Effector CD8-positive, alpha-beta T cell (primary cell): ENCODE measurements at places on chromosomes 16 and 17.

DNA sequence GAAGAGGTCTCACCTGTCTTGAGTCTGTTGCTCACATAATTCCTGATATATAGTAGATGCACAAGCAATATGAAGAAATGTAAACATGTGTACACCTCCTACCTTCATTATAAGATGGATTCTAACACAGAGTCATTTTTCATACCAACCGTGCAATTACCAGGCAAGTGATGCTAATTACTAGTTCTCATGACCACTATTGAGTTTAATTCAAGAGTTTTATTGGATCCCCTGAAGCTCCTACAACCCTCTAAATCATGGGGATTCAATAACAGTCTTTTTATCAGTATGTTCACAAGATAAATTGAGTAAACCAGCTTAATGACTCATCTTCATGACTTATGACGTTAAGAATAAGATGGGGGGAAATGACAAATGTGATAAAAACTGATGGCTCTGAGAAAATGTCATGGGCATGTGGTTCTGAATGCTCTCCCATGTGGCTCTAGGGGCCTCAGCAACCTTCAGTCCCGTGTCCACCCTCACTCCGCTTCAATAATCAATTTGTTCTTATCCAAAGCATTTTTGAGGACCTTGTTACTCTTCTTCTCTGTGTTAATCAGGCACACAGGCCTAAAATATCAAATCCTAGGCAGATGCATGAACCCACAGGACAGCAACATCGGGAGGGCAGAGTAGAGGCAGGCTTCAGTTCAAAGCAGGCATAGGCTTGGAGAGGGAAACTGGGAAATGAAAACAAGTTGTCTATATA is 42.8 kb downstream of the PRAC1 start:
- DNase-seq: no peak

DNA sequence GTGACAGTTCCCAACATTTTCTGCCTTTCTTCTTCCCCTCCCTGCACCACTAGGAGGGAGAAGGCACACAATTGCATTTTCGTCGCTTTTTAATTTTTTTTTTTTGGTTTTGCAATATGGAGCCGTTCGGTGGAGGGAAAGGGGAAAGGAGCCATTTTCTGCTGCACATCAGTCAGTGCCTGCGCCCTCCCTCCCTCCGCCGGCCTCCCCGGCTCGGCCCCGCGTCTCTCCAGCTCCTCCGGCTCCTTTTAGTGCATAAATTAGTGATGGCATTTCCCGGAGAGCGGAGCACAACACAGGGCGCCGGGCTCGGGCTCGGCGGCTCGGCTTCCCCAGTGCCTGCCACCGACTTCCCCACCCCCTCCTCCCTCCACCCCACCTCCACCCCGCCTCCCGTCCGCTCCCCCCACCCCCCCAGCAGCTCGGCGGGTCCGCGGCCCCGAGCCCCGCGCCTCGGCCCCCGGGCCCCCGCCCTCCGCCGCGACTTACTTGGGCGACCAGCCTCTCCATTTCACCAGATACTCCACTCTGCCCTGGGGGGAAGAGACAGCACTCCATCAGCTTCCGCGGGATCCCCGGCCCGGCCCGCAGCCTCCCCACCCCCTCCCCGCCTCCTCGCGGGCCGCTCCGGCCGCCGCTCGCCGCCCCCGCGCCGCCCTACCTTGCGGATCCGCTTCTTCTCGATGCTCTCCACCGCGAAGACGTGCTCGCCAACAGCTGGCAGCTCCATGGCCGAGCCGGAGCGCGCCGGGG is 542 bp downstream of the CBX4 start:
- DNase-seq: peak; percentile 28

GRCh38 chr17:75521290-75521689 is 4.2 kb upstream of the LLGL2 start:
- DNase-seq: no peak

DNA sequence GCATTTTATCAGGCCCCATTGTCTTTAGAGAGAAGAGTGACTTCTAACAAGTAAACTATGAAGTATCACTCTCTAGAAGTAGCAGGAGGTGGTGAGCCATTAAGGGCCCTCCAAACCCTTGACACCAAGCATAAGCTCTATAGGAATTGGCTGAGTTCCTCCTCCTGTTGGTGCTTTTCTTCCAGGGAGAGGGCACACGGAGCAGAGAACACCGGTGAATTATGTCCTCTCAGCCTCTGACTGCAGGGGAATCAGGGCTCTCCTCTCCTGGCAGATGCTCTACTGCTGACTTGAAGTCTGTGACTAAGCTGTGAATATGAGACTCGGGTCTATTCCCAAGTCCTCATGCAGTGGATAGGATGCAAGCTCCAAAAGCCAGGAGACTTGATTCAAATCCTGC is 32.3 kb downstream of the CHD9 start:
- no peak for DNase-seq

- DNase-seq: peak; percentile 27
Observed at GRCh38 chr17:17971431-17972125, 622 bp downstream of the TOM1L2 start.

DNA sequence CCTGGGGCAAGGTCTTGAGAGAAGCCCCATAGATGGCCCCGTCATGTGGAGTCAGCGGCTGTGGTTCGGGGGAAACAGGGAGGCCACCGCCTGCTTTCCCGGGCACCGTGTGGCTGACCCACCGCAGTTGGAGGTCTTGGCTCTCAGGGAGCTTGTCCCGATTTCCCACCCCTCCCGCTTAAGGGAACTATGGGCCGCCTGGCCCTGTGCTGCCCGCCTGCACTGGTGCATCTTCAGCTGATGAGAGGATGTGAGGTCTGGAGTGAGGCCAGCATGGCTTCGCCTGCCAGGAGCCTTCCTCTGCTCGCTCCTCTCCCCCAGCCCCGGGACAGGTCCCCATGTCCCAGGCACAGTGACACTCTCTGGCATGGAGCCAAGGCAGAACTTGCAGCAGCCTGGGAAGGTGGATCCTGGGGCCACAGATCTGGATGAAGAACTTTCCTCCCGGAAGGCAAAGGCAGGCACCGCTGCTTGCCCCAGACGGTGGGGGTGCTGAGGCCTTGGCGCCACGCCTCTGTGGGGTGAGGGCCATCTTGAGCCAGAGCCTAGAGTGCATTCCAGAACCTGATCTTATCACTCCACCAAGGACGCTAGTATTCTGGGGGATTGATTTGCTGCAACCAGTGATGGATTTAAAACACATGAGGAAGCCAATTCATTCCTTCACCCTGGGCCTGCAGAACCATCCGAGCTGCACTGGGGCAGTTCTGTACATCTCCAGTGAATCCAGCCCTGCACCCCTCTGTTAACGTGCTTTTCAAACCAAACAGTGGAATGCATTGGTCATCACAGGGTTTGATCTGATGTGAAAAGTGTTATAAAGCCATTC is 178.6 kb upstream of the TNRC6C start:
- no peak for DNase-seq

DNA sequence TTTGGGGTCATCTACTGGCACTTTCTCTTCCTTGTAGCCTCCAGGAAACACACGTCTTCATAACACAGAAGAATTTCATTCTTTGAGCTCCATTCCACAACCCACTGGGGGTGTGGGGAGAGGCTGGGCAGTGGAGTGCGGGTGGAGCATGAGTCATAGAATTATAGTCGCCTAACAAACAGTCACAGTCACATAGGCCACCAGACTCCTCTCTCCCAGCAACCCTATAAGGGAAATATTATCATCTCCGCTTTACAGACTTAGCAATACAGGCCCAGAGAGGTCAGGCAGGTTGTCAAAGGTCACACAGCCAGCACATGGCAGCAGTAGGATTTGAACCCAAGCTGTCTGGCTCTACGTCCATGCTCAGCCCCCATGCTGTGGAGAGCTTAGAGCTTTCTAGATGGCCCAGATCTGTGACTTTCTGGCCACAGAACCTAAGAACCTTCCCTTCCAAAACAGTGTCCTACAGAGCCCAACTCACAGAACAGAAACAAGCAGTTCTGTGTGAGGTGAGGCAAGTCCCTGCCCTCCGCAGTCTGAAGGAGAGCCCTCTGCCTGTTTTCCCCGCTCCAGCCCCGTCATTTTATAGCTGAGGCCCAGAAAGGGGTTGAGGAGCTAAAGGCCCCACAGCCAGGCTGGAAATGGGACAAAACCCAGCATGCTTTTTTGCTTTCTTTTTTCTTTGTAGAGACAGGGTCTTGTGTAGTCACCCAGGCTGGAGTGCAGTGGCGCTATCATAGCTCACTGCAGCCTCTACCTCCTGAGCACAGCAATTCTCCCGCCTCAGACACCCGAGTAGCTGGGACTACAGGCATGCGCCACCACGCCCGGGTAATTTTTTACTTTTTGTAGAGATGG is 10.7 kb upstream of the LITAF start:
- no peak for DNase-seq

- no peak for DNase-seq
Observed at GRCh38 chr16:81638286-81638945, 140.7 kb upstream of the PLCG2 start.

GRCh38 chr16:31472709-31473203 is 804 bp downstream of the TGFB1I1 start:
- DNase-seq: peak; percentile 19

- no peak for DNase-seq
Observed at GRCh38 chr16:46801428-46802049, 29.4 kb downstream of the C16orf87 start.

GRCh38 chr16:2019518-2019920 is at the start of gene NPW:
Gene NPW, plus strand, starts transcription at chr16:2019785.
- no peak for DNase-seq

GRCh38 chr17:71976011-71976649 is 144.7 kb upstream of the SOX9 start:
- DNase-seq: no peak

DNA sequence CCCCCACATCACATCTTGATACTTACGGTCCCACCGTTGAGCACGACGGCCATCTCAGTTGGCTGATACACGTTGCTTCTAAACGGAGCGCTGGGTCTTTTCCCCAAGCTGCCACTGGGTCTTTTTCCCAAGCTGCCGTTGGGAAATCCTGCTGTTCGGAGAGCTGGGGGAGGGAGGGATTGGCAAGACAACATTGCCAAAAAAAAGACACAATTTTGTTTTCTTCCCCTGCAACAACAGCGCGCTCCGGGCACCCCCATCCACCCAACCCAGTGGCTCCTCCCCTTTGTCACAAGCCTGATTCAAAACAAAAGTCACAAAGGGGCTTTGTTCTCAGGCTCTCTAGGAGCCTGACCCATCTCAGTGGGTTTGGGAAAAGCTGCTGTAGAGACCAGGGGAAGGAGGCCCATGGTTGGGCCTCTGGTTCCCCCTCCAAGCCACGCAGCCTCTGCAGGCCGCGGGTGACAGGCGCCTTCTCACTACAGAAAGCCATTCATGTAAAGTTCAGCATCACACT is 22.8 kb downstream of the GPRC5B start:
- DNase-seq: no peak

GRCh38 chr16:85944572-85945423 is 45.8 kb downstream of the IRF8 start:
- DNase-seq: no peak

- peak; percentile 43 for DNase-seq
Observed at GRCh38 chr17:45172541-45173286, 11.0 kb downstream of the HEXIM2 start.

- DNase-seq: no peak
Observed at GRCh38 chr16:86171329-86171728, 272.4 kb downstream of the IRF8 start.

DNA sequence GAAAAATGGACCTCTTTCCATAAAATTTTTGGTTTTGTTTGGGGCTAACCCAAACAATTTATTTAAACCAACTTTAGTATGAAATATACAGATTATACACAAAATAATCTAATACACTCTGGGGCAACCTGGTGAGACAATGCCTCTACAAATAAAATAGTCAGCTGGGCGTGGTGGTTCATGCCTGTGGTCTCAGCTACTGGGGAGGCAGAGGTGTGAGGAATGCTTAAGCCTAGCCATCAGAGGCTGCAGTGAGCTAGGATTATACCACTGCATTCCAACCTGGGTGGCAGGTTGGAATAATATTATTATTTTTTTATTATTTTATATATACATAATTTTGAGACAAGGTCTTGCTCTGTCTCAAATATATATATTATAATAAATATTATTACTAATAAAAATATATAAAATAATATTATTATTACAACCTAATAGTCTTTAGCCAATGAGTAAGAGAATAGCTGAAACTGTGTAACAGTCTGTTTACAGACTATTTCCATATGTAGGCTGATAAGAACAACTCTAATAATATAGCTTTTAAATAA is 50.5 kb downstream of the GLG1 start:
- DNase-seq: no peak

DNA sequence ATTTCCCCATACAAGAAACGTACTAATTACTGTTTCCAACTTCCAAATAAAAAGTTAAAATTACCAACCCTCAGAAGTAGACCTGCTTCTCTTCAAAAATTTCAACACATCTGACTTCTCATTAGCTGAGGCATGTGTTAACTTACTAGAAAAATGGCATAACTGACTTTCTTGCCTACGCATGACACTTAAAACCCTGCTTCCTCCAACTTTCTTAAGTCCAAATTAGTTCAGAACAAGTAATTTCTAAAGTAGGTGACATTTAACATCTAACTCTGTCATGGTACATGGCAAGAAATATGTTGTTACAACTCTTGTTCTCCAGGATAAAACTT is 6.7 kb downstream of the USP7 start:
- DNase-seq: no peak

DNA sequence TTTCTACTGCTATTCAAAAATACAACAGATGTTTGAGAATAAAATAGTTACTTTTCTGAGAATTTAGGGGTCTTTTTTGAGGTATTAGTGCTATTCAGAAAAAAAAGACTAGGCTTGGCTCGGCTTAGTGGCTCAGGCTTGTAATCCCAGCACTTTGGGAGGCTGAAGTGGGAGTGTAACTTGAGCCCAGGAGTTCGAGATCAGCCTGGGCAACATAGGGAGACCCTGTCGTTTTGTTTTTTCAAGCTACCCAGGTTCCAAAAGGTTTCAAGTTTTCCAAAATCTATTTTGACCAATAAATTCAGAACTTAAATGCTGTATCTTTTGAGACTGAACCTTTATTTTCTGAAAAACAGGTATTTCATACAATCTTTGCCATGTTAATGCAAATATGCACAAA is 3.2 kb upstream of the ARL6IP1 start:
- no peak for DNase-seq

- no peak for DNase-seq
Observed at GRCh38 chr17:46883871-46884520, 32.6 kb downstream of the WNT9B start.

DNA sequence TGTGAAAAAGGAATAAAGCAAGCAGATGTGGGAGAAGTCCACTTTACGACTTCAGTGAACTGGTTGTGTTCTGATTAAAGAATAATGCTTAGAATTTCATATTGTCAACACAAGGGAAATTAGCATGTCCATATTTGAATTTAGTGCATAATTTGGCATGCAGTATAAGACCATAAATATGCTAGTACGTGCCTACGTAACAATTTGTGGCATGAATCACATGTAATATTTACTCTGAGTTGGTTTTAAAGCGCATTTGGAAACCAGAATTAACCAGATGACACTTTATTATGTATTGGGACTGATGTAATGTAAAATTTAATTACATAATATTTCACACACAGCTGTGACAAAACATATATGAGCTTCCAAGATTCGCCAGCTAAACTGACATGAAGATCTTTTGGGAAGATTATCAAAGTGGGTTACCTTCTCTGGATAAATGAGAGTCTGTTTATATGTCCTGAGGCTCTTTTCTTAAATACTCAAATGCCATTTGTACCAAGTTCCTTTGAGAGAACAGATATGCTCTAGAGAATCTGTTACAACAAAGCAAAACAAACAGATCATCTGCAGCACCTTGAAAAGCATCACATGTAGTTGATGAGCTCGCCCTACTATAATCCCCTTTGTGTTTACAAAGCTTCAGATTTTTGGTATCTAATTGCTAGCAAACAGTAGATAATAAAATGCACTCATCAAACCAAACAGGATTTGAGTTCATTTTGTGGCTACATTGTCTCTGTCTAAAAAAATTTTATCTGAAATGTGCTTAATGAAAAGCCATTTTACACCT is 1468.6 kb downstream of the CDH11 start:
- DNase-seq: no peak

GRCh38 chr17:57902117-57902799 is 52.4 kb upstream of the MRPS23 start:
- DNase-seq: no peak
